ENCODE measurements at places on chromosomes 1 and 21. TPM values are rescaled to one million over a fixed set of nuclear protein-coding genes. Genes with fewer than 3 reads are reported as not detected.
A peak's percentile ranks its signal among the peaks of the same experiment; 100 is the strongest.

Gene OR2L3
- not detected for total RNA-seq

GRCh38 chr1:236706183-236706582, 19.9 kb downstream of the ACTN2 start:
- no peak for DNase-seq

DNA sequence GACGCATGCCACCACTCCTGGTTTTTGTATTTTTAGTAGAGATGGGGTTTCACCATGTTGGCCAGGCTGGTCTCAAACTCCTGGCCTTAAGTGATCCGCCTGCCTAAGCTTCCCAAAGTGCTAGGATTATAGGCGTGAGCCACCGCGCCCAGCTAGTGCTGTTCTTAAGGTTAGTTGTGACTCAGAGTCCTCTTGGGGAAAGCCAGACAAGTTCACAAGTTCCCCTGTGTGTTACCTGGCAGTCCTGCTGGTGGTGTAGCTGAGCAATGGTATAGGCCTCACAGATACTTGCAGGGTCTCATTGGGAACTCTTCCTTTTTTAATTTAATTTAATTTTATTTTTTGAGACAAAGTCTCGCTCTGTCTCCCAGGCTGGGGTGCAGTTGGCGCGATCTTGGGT, 10.6 kb downstream of the CFAP126 start:
- no peak for DNase-seq

GRCh38 chr1:154411525-154411924, 6.4 kb downstream of the IL6R start:
- no peak for DNase-seq

DNA sequence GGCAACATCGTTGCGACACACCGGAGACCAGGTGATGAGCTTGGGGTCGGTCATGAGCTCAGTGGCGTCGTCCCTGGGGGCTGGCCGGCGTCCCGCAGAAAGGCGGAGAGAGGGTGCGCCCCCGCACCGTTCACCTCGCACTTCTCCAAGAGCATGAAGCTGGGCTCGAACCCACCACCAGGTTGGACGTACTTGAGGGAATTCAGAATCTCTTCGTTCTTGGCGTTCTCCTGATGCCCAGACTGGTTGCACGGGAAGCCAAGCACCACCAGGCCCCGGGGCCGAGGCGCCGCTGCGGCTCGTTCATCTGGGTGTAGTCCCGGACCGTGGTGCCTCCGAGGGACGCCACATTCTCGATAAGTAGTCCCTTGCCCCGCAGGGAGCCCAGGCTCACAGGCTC, 176.6 kb upstream of the ADAMTS5 start:
- DNase-seq, result no peak

- no peak for DNase-seq
These were observed 12.0 kb downstream of the SYT11 start for GRCh38 chr1:155871390-155871789.

- DNase-seq, result no peak
These were observed 81.5 kb downstream of the ABCA4 start for GRCh38 chr1:94039514-94039870.

Gene SLAMF1
- not detected for total RNA-seq

Gene ADCY10
- 0.36 TPM for total RNA-seq

Gene CELA2B
- not detected for total RNA-seq

- no peak for DNase-seq
These were observed 135.6 kb downstream of the DUSP10 start for GRCh38 chr1:221606256-221606655.

- no peak for DNase-seq
These were observed 2.6 kb downstream of the RCC1 start for GRCh38 chr1:28508435-28508754.

Gene C1orf167
- not detected for total RNA-seq

- DNase-seq, result no peak
These were observed 402.5 kb downstream of the HHAT start for GRCh38 chr1:210731193-210731592.

DNA sequence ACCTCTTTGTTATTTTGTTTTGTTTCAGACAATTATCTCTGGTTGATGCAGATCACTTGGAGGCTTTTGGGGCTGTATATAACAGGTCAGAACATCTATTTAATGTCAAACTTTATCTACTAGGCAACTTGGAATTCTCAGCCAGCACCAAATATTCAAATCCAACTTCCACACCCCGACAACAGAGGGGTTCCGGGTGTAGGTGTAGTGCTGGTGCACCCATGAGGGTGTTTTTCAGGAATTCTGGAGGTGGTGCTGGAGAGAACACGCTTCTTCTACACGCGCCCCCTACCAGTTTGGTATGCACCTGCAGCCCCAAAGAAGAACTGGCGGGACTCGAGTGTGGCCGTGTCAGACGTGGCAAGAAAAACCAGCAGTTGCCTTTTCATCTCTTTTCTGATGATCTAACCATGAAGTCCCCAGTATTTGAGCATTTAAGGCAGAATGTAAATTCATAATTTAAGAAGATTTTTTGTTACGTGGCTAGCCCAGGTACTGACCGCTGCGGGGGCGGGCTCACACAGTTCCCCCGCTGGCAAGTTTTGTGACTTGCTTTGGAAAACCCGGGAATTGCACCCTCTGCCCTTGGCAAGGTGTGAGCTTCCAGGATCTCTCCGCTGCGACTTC, 462 bp upstream of the TLCD4 start:
- DNase-seq, result peak; percentile 89

Gene MROH7
- 0.36 TPM for total RNA-seq

Gene NBPF8
- total RNA-seq, result 9.8 TPM

- DNase-seq, result no peak
These were observed 213.5 kb upstream of the IRF2BP2 start for GRCh38 chr1:234823191-234824176.

Gene LAD1
- total RNA-seq, result not detected
